Stimulated activated CD4-positive, alpha-beta T cell treated with anti-CD3 and anti-CD28 coated beads, Interleukin-1b, Interleukin-23, amount 100 ng/mL, for 24 hours (primary cell): ENCODE measurements at places on chromosomes 7 and 10.

- no peak for DNase-seq
Observed at GRCh38 chr10:76738991-76739390, 898.6 kb downstream of the KCNMA1 start.

DNA sequence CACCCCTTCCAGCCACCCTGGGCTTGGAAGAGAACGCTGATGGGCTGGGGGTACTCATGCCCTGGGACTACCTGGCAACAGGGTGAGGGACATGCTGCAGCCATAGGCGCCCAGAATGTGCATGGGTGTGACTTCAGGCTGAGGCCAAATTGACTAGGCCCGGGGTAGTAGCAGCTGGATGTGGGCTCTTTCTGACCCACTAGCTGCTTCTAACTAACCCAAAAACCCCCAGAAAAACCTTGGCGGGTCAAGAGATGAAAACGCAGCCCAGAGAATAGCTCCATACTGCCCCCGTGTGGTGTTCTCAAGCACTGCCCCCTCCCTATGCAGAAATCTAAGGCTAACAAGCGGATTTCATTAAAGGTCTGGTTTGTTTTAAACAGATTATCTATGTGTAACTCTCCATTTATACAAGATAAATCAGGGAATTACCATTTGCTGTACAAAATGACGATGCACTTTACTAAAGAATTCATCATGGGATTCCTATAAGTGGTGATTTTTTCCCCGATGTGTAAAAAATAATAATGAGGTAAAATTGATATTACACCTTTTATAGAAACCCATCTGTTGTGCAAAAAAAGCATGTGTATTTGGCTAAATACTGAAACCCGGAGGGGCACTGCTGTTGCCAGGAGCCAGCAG, 4.2 kb downstream of the SMARCD3 start:
- DNase-seq: no peak

DNA sequence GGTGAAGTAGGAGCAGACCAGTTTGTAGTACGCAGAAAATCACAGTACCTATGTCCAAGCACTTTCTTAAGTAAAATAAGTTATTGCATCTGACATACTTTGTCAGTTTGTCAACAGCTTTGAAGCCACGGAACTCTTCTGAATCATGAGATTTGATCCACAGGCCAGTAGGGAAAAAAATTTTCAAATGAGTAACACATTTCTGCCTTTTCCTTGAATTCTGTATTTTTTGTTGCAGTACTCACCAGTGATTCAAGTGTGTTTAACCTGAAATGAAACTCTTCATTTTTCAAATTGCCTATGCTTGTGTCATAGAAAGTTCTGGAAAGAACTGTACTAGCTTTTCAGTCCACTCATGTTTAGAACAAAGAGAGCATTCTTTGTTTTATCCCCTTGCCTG, 337.7 kb downstream of the GATA3 start:
- DNase-seq: no peak

- no peak for DNase-seq
Observed at GRCh38 chr7:11591943-11592342, 240.1 kb downstream of the THSD7A start.

DNA sequence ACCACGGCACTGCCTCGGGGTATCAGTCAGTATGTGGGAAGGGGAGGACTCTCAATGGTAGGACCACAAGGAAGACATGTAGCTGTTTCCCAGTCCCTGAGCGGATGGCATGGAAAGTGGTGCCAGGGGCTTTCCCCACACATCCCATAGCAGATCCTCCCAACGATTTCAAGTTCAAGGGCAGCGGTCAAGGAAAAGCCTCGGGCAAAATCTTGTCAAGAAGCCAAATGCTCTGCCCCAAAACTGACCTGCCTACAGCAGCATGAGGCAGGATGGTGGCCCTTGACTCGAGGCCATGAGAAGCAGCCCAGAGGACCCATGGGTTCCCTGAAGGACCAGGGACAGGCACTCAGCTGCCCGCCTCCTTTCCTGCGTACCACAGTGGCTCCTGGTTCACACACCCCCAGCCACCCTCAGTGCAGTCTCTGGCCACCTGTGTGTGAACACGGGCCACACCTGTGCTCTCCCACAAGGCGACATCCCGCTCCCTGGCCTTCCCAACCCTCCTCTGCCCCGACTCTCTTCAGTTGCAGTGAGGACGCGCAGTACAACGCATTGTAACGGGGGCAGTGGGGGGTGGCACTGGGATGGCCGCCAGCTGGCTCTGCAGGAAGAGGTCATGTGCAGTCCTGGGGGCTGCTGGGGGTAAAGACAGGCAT, 43.6 kb downstream of the CTBP2 start:
- no peak for DNase-seq

- no peak for DNase-seq
Observed at GRCh38 chr10:116254422-116255155, 18.4 kb downstream of the GFRA1 start.

DNA sequence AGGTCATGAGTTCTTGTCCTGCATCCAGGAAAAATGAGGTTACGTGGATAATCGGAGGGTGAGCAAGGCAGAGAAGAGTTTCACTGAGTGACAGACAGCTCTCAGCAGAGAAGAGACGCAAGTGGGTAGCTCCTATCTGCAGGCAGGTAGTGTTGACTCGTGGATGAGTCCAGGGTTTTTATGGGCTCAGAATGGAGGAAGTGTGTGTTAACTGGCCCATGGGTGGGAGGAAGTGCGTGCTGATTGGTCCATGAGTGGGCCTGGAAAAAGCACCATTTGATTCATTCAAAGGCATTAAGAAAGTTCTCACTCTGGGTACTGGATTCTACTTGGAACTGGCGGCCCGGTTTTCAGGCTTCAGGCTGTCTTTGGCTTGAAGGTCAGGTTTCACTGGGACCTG, 4.8 kb upstream of the DMTF1 start:
- no peak for DNase-seq

GRCh38 chr7:69843653-69844052, 245.4 kb downstream of the AUTS2 start:
- DNase-seq: no peak

DNA sequence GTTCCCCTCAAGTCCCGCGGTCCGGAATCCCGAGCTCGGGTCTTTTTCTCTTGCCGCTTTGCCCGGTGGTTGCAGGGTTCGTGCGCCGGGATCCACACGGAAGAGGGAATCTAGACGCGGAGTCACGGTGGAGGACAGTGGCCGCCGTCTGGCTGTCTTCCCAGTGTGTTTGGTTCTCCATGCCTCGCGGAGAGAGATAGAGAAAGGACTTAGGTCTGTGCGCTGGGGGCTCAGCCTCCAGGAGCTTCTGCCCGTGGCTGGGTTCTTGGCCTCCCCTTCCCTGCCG, 1.6 kb downstream of the FFAR4 start:
- DNase-seq: no peak

GRCh38 chr10:22681783-22682183, 32.6 kb downstream of the PIP4K2A start:
- DNase-seq: no peak

DNA sequence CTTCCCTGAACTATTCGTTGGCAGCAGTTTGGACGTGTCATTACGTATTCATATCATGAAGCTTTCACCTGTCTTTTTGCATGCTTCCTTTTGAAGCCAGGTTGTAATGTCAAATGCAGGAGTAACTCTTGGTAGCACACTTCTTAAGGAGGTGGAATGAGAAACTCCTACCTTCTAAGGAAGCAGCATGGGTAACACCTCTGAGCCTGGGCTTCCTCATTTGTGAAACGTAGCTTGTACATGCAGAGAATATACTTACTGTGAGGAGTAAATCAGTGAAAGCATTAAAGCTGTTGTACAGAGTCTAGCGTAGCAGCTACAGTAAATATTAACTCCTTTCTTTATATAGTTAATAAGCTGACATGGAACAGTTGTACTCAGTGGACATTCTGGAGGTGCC, 21.1 kb downstream of the CUL1 start:
- DNase-seq: no peak

DNA sequence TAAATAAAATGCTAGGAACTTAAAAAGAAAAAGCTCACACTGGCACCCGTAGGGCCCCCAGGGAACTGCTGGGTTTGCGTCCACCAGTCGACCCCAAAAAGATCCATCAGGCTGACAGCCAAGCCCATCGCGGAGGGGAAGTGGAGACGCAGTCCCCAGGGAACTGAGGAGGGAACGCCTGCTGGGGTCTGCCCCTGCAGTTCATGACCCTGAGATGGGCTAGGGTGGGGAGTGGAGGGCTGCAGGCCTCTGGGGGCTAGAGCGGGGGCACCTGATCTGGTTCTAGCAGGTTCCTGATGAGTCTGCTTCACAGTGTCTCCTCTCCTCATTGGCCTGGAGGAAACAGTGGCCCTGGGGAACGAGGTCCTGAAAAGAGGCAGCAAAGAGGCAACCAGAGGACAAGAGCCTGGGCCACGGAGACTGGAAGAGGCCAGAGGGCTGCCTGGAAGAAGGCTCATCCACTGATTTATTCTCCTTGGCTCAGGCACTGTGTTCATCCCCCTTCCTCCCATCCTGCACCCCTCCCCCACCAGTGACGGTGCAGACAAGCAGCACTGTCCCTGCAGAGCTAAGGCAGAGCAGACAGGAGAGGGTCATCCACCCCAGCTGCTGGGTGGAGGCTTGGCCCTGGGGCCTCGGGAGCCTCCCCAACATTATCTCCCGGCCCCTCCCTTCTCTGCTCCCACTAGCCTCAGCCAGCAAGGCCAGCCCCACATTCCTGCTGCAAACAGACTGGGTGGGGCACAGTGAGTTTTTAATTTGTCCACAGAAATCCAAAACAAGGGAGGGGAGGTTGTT, 24.7 kb upstream of the HSPA12A start:
- no peak for DNase-seq

DNA sequence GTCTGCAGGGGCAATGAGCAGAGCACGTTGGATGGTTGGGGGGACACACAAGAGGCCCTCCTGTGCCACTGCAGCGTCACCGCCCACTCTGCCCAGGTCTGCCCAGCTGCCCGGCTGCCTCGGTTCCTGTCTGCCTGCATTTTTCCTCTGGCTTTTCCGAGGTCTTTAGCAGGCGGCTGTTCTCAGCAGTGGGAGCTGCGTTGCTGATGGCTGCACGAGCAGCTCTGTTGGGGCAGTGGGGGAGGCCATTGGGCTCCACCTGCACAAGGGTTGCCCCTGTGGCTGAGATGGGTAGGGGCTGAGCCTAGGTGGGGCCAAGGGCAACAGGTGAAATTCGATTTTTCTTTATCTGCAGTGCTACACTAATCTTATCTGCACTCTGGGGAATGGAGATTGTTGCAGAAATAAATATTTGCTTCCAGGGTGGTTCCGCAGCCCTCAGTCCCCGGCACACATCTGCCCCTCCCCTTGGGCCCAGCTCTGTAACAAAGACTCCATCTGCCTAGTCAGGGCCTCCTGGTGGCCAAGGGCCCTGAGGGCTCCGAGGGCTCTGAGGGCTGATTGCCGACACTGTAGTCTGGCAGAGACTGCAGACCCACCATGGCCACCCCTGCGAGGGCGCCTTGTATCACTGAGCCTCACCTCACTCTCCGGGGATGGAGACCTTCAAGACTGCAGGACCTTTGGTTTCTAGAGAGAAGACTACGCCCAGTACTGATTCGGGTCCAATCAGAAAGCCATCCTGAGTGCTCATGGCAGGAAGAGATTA, 141.7 kb upstream of the SHH start:
- DNase-seq: no peak

- no peak for DNase-seq
Observed at GRCh38 chr7:2955269-2955668, 88.4 kb downstream of the CARD11 start.

- no peak for DNase-seq
Observed at GRCh38 chr7:89357121-89357520, 561.6 kb upstream of the TEX47 start.

- DNase-seq: no peak
Observed at GRCh38 chr7:139990142-139990535, 72.6 kb downstream of the PARP12 start.

GRCh38 chr7:1721047-1721690, 51.1 kb downstream of the ELFN1 start:
- DNase-seq: no peak

DNA sequence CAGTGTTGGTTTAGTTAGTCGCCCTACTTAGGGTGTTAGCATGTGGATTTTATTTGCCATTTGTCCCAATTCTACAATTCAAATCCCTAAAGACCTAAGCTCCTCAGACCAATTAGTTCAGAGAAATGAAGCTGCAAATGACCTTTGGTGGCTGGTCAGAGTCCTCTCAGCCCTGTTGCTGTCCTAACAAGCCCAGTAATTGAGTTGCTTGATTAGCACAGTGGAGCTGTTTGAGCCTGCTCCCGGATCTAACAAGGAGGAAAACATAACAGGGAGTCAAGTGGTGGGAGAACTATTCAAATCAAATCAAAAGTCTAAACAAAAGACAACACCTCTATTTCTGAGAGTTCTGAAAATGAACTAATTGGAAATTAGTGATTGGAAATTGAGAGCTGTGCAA, 22.1 kb downstream of the ZDHHC6 start:
- no peak for DNase-seq

- no peak for DNase-seq
Observed at GRCh38 chr7:151025924-151026671, 1.8 kb upstream of the ATG9B start.

DNA sequence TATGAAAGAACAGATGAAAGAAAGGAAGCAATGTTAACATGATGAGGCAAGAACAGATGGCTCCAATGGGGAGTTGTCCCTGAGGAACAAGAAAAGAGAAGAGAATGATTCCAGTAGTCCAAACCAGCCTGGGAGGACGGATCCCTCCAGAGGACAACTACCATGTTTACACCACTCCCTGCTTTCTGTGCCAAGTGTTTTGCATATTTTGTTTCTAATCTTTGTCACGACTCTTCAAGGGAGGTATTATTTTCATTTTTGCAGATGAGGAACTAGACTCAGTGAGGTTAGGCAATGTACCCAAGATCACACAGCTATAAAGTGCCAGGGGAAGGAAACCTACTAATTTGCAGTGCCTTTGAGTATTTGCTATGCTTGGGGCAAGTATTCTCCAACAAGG, 116.2 kb downstream of the PARP12 start:
- DNase-seq: no peak

- DNase-seq: no peak
Observed at GRCh38 chr7:142563470-142563869, 185.8 kb upstream of the PRSS1 start.

DNA sequence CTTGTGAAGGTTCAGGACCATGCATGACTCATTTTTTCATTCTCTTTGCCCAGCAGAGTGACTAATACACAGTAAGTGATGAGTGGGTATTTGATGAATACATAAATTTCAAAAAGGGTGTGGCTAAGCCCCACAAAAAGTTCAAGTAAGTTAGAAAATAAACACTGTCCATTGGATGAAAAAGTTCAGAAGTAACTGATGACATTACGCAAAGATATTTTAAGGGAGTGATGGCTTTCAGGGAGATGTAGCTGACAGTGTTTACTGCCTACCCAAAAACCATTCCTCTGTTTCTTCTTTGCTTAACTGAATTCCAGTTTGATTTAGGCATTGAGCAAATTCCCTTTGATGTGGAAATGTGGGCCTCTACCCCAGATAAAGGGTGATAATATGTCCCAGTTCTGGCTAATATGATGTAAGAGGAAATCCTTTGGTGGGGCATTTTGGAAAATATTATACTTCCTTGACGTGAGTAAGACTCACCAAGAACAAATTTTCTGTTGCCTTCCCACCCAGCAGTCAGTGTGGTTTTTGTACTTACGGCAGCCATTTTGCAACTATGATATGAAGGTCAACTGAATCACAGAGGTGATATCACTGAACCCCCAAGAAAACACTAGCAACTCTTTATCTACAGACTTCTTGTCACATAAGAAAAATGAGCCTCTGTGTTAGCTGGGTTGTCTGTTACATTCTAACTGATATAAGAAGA, 29.0 kb upstream of the EBLN1 start:
- peak; percentile 28 for DNase-seq

GRCh38 chr10:132113206-132113605, 47.5 kb downstream of the JAKMIP3 start:
- no peak for DNase-seq

- DNase-seq: no peak
Observed at GRCh38 chr10:110150046-110150445, 57.4 kb upstream of the MXI1 start.

GRCh38 chr10:77226853-77227565, 410.6 kb downstream of the KCNMA1 start:
- DNase-seq: no peak
